ENCODE measurements at places on chromosomes 13 and 19.

- DNase-seq: peak; percentile 96
Measured at GRCh38 chr13:40149611-40150274, 494.3 kb downstream of the COG6 start.

- peak; percentile 68 for DNase-seq
Measured at GRCh38 chr19:41218615-41219507, at the start of gene AXL. Gene AXL, plus strand, starts transcription at chr19:41219223. Its CDS starts 170 bp downstream, at chr19:41219393.

GRCh38 chr19:34124828-34125227, 47.5 kb upstream of the LSM14A start:
- no peak for DNase-seq

DNA sequence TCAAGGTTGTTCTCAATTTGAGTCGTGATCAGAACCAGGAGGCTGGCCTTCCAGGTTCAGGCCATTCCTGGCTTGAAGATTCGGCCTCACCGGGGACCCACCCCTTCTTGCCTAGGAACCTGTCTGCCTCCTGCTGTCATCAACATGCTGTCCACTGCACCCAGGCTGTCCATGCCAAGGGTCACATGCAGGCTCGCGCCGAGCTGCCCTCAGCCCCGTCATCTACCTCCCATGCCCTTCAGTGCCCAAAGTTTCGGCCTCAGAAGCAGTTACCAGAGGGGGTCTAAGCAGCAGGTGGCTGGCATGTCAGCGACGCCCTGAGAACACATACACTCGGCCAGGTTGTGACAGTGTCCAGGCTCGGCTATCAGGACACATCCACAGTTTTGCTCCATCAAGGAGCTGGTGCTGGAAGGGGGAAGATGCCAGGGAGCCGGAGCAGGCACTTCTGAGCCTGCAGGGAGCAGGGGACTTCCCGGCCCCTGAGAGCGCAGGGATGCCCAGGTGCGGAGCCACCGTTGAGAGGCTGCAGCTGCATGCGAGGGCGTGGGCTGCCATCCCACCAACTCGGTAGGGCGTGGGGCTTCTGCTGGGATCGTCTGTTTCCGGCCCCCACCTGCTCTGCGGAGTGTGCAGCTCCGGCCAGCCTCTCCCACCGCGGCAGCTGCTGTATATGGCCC, 590.9 kb upstream of the SLITRK5 start:
- DNase-seq: no peak

DNA sequence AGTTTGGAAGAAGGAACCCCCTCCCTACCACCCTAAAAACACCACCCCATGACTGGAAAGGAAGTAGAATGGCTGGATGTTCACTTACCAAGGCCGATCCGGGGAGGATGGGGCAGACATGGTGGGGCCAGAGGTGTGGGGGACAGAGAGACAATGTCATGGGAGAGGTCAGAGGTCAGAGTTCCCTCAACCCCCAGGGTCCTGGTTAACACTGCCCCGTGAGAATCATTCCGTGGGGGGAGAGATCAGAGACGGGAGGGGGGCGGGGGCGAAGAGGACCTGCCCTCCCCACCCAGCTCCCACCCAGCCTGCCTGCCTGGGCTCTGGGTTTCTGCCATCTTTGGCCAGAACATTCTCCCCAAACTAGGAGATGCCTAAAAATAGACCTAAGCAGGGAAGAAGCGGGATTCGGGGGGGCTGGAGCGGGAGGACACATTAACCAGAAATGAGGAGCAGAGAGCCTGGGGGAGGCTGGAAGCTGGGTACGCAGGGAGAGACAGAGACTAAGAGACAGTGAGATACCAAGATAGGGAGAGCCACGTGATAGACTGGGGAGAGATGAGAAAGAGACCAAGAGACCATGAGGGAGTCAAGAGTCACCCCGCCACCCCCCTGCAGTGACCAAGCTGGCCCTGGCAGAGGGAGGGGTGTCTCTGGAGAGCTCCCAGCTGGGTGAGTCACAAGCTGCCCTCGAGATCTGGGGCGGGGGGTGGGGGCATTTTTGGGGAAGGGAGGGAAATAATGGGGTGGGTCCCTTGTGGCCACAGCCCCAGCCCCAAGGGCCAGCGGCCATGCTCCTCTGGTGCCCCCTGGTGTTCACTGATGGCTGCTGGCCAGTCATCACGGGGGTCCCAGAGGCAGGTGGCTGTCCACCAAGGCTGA, 6.1 kb upstream of the KANK2 start:
- DNase-seq: peak; percentile 69
